Choroid plexus epithelial cell (primary cell): ENCODE measurements at places on chromosomes 3 and 15.

- DNase-seq, result no peak
These were observed 1396.5 kb downstream of the OTOL1 start for GRCh38 chr3:162892921-162893793.

DNA sequence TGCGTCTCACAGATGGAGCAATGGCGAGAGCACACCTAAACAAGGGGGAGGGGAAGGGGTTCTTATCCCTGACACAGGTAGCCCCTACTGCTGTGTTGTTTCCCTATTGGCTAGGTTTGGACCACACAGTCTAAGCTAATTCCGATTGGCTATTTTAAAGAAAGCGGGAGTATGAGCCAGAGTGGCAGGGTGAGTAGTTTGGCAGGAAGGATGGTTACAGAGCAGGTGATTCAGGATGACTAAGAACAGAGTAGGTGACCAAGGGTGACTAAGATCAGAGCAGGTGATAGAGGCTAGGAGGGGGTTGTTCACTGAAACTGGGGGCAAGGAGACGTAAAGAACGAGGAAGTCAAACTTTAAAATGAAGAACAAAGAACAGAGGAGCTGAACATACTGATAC, 511.8 kb downstream of the EDEM1 start:
- no peak for DNase-seq

- no peak for DNase-seq
These were observed 85.0 kb upstream of the DPH6 start for GRCh38 chr15:35630985-35631384.

- no peak for DNase-seq
These were observed 18.5 kb downstream of the NPHP3 start for GRCh38 chr3:132703733-132704132.

DNA sequence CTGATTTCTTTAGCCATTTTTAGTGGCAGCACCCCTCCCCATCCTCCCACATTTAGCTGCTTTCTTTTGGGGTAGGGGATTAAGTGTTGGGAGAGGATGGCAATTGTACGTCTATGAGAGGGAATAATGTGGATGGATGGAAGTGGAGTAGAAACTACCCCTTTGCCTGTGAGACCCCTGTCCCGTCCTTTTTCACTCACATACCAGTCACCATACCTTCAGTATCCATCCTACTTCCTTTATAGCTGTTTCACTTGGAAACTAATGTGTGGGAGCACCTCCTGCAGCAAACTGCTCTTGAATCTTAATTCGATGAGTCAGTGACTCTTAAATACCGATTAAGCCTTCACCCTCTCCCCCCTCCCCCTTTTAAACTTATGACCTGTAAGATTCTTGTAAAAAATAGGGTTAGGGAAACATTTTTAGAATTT, 730 bp downstream of the SPRED1 start:
- DNase-seq, result peak; percentile 71

DNA sequence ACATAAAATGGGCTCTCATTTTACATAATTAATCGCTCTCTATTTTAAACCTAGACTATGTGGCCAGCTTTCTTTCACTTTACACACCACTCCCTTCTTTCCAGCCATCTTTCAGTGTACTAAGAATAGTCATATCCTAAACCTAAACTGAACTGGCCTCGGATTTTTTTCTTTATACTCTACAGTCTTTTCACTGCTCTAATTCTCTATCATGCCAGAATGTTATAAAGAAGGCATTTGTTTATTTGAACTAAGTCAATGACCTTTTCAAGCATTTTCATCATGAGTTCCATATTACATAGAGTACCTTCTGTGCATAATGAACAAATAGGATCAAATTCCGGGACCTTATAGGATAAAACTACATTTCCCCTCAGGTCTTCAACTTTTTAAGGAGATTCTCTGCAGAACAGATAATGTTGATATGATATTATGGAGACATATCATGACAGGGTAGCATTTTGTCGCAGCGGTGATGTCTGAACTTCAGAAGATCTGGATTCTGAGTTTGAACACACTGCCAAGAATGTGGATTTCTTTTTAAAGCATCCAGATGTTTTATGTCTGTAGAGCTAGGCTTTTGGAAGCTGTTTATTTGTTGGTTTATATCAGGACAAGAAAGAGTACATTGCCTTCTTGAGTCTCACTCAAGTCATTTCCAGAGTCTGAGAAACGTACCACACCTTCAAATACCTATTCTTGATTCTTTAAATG, 1047.3 kb downstream of the MCTP2 start:
- no peak for DNase-seq

- no peak for DNase-seq
These were observed 244.8 kb downstream of the EPHA6 start for GRCh38 chr3:97059168-97059567.

DNA sequence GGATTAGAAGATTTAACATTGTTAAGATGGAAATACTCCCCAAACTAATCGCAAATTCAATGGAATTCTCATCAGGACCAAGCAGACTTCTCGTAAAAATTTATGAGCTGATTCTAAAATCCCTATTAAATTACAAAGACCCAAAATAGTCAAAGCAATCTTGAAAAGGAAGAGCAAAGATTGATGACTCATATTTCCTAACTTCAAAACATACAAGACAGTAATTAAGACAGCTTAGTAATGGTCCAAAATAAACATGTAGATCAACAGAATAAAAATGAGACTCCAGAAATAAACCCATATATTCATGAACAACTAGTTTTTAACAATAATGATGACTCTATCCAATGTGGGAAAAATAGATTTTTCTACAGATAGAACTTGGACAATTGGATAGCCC, 148.7 kb downstream of the SI start:
- DNase-seq, result no peak

GRCh38 chr3:144774897-144775296, 803.3 kb downstream of the DIPK2A start:
- DNase-seq, result no peak

- no peak for DNase-seq
These were observed 176.2 kb upstream of the TPM1 start for GRCh38 chr15:62866366-62866765.

GRCh38 chr15:100279446-100279845, 62.3 kb downstream of the ADAMTS17 start:
- no peak for DNase-seq

DNA sequence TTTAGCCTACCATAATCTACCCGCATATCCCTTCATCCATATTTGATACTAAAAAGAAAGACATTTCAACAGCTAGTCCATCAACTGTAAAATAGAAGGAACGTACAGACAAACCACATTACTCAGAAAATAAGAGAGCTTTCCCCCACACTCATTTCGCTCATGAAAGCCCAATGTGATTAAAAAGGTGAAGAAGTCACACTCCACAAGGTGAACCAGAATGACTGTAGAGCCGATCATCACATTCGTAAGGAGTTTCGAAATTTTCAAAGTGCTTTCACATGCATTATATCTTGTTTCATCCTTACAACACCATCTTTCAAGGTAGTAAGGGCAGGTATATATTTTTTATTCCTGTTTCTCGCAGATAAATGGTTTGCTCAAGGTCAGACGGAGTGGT, 225.3 kb downstream of the FOXP1 start:
- DNase-seq, result no peak

DNA sequence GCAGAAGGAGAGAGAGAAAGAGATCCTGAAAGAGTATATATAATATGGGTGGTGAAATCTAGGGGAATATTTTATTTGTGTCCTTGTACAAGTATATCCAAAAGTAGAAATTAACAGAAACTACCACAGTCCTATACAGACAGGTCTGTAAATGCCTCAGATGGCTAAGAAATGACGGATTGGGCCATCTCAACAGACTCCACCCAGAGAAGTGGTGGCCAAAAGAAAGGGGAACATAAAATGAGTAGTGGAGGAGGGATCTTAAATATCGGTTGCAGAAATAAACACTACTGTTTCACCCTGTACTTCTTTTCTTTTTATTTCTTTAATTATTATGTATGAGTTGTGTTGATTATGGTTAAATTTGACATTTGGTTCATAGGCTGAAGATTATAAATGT, 47.7 kb downstream of the CCR3 start:
- DNase-seq, result no peak

- DNase-seq, result no peak
These were observed at the start of gene KCNAB1 for GRCh38 chr3:156120528-156121251. TSS of gene KCNAB1 (plus strand) at chr3:156120578.

GRCh38 chr3:59074764-59075163, 24.9 kb upstream of the CFAP20DC start:
- no peak for DNase-seq

GRCh38 chr3:135197246-135197645, 402.2 kb downstream of the EPHB1 start:
- no peak for DNase-seq

GRCh38 chr3:9862391-9863057, 17.5 kb downstream of the CIDEC start:
- peak; percentile 65 for DNase-seq

GRCh38 chr3:133509488-133509887, 64.0 kb upstream of the CDV3 start:
- DNase-seq, result no peak

DNA sequence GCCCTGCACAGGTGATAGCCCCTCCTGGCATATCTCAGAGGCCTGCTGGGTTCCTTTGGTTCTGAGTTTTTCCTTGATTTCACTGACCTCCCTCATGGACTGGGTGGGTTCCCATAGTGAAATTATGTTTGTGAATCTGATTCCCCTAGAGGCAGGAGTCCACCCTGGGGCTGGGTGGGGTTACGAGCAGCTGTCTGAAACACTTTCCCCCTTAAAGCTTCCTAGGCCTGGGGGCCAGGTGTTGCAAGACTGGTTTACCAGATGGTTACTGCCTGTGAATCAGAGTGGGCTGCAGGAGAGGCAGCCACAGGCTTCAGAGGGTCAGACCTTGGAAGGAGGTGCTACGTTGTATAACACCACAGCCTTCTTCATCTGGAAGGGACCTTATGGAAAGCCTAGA, 34.3 kb downstream of the IL20RB start:
- no peak for DNase-seq

GRCh38 chr3:50484722-50485121, 18.7 kb downstream of the CACNA2D2 start:
- no peak for DNase-seq

DNA sequence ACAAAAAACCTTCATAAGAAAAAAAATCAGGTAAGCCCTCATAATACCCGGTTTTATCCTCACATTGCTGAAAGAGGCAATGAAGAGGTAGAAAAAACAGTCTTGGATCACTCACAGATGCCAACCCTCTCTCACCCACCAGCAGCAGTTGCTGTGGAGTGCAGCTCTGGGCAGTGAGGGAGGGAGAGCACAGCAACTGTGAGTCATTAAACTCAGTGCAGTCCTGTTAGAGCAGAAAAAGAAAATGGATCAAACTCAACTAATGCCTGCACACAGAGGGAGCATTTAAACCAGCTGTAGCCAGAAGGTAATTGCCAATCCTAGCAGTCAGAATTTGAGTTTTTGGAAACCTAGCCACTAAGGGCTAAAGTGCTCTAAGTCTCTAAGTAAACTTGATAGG, 1050.6 kb upstream of the ALCAM start:
- DNase-seq, result peak; percentile 9

GRCh38 chr3:107676469-107677309, 153.9 kb downstream of the BBX start:
- peak; percentile 64 for DNase-seq

DNA sequence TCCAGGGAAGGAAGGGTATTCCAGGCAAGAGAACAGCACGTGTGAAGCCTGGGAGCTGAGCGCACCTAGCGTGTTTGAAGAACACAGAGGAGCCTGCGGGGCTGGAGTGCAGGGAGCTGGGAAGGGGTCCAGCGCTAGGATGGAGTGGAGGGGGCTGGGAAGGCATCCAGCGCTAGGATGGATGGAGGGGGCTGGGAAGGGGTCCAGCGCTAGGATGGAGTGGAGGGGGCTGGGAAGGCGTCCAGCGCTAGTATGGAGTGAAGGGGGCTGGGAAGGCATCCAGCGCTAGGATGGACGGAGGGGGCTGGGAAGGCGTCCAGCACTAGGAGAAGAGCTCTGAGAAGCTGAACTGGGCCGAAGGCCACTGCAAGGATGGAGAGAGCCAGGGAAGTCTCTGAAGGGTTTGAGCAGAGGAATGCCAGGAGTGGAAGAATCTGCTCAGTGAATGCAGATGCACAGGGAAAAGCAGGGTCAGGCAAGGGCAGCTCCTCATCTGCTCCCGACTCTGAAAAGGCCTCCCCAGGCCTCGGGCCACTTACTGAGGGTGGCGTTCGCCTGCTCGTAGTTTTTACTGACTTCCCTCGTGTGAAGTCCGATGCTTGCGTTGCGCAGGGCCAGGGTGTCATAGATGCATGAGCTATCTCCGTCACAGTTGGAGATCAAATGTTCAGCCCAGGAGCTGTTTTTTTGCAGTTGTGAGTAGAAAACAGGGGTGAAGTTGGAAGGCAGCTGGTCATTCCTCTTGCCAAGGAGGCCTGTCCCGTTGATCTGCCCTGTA, 39.8 kb downstream of the MUC20 start:
- DNase-seq, result no peak

GRCh38 chr3:108222853-108223565, 785 bp upstream of the IFT57 start:
- peak; percentile 37 for DNase-seq

- no peak for DNase-seq
These were observed 55.9 kb downstream of the PGPEP1L start for GRCh38 chr15:98951493-98952320.
